ENCODE measurements at places on chromosomes 6 and 20.

DNA sequence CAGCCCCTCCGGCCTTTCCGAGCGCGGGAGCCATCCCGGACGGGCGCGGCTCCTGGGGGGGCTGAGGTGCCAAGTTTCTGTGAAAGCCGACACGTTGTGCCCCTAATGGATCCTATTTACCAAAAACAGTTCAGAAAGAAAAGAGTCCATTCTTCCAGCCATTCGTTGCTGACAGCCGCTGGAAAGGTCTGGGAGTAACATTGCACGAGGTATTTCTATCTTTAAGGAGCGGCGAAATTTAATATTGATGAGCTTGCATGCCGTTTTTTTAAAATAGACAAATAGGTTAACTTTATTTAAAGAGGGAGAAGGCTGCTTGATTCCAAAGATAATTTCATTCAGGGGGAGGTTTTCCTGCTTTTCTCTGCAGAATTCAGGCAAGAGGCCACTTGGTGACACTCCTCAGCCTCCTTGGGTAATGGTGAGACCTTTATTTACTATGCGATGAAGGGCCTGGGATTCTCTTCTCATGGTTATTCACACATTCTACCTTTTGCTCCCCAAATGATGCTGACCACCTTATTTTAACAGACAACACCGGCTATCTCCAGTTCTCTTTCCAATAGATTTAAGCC is 988 bp downstream of the TIAM2 start:
- no peak for DNase-seq

DNA sequence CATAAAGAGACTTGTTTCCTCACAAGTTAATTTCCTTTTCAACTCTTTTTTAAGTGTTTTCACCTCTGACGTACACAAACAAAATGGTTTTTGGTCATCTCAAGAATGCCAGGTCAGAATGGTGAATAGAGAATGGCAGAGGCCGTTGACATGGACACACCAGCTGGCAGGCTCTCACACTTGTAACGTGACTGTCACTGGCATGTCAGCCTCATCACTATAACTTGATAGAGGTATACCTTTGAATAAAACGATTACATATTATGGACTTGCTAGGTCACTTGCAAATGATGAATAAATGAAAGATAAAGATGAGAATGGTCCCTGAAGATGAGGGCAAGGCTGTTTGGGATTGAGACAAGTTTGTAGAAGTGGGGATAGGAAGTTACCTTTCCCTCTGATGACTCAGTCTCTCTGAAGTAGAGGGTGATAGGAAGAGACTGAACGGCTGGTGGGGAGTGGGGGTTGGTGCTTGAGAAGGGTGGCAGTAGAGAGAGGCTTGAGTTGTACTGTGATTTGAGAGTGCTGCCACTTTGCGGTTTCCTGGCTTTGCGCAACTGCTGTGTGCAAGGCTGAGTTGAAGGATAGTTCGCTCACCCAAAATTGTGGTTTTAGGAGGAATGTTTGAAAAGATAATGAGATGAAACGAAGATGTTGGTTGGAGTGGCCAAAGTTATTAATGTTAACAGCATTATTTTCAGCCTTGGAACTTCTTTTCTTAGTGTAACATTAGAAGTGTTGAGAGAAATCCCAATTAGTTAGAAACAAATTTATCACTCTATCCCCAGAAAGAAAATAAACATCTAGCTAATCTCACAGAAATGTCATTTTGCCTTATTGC is 30.3 kb downstream of the TBPL1 start:
- DNase-seq: peak; percentile 24

DNA sequence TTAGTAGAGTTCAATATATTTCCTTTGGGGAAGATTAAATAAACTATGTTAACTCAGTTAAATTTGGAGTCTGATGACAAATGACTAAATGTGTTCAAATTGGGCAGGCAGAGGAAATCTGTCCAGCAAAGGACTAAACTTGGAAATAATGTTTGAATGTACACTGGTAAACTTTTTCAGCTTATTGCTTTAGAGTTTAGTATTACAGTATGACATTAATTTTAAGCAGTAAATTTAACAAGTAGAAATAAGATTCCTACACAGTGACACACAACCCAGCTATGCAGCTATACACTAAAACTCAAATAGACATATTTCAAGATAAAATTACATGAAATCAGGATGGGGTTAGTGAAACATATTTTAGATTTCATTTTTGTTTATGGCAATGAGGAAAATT is 42.6 kb upstream of the HDGFL1 start:
- DNase-seq: no peak

GRCh38 chr20:20207872-20208271 is 155.5 kb downstream of the CFAP61 start:
- no peak for DNase-seq

DNA sequence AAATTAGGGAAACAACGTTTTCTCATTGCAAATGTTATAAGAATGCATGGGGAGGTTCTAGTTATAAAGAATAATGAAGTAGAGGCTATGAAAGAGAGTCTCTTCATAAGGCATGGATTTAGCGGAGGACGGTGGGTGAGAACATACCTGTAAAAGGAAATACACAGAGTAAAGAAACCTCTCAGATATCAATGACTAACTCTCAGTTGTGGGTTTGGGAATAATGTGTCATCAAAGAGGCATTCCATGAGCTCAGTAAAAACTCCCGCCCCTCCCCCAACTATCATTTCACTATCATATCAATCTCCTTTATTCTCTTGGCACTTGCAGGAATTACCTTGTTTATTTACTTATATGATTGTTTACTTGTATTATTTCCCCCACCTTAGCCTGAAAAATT is 695.4 kb downstream of the PTPRT start:
- no peak for DNase-seq

DNA sequence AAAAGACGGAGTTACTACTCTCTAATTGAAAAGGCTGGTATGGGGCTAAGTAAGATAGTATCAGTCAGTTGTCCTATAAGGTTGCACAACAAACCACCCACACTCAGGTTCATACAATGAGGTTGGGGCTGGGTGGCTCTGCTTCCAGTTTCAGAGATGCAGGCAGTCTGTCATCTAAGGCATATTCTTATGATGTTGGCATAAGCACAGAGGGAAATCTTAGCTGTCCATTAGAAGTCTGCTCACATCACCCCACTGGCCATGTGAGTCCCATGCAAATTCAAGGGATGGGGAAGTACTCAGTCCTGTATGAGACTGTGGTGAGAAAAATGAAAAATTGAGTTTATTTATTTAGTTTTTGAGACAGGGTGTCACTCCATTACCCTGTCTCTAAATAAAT is 118.6 kb downstream of the LAMP5 start:
- DNase-seq: no peak
